ENCODE measurements at places on chromosomes 11 and 22. TPM values are rescaled to one million over a fixed set of nuclear protein-coding genes. Genes with fewer than 3 reads are reported as not detected.

SHANK2 gene
- total RNA-seq, result 177 TPM

KCNQ1 gene
- total RNA-seq, result 1.0 TPM

NRXN2 gene
- total RNA-seq, result 7.6 TPM

SUSD2 gene
- total RNA-seq, result 7.0 TPM

RAB39A gene
- total RNA-seq, result not detected

Measured in Caco-2 (cell line).